ENCODE measurements at places on chromosomes 6 and 20.

DNA sequence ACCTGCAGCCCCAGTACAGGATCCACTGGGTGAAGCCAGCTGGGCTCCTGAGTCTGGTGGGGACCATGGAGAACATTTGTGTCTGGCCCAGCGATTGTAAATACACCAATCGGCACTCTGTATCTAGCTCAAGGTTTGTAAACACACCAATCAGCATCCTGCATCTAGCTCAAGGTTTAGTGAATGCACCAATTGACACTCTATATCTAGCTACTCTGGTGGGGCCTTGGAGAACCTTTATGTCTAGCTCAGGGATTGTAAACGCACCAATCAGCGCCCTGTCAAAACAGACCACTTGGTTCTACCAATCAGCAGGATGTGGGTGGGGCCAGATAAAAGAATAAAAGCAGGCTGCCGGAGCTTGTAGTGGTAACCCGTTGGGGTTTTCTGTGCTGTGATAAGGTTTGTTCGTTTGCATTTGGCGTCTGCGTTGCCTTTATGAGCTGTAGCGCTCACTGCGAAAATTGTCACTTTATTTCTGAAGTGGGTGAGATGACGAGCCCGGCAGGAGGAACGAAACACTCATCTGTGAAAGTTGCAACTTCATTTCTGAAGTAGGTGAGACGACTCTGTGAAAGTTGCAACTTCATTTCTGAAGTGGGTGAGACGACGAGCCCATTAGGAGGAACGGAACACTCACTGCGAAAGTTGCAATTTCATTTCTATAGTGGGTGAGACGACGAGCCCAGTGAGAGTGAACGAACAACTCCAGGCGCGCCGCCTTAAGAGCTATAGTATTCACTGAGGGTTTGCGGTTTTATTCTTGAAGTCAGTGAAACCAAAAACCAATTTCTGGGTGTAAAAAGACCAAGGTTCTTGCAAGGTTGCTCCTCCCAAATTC is 31.1 kb downstream of the SERPINB6 start:
- no peak for DNase-seq

DNA sequence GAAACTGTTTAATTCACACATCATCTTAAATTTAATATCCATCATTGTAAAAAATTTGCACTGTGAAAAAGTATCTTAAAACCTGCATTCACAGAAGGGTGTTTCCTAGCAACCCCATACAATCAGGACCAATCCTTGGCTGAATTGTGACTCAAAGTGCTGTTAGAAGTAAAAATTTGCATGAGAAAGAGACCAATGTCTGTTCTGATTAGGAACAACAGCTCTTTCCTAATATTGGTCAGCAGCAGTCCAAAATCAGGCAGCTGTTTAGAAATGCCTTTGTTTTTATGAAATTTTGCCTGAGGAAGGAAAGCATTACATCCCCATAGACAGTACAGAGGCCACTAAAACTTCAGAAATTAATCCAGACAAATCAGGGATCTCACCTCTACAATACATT is 987.0 kb downstream of the HACE1 start:
- no peak for DNase-seq

- no peak for DNase-seq
These were observed 6.7 kb downstream of the SLC12A5 start for GRCh38 chr20:46035713-46036112.

- no peak for DNase-seq
These were observed 5.2 kb upstream of the FASTKD5 start for GRCh38 chr20:3164763-3165410.

- no peak for DNase-seq
These were observed 191.9 kb downstream of the CENPW start for GRCh38 chr6:126531840-126532239.

- no peak for DNase-seq
These were observed 44.6 kb upstream of the CD93 start for GRCh38 chr20:23130622-23131140.

DNA sequence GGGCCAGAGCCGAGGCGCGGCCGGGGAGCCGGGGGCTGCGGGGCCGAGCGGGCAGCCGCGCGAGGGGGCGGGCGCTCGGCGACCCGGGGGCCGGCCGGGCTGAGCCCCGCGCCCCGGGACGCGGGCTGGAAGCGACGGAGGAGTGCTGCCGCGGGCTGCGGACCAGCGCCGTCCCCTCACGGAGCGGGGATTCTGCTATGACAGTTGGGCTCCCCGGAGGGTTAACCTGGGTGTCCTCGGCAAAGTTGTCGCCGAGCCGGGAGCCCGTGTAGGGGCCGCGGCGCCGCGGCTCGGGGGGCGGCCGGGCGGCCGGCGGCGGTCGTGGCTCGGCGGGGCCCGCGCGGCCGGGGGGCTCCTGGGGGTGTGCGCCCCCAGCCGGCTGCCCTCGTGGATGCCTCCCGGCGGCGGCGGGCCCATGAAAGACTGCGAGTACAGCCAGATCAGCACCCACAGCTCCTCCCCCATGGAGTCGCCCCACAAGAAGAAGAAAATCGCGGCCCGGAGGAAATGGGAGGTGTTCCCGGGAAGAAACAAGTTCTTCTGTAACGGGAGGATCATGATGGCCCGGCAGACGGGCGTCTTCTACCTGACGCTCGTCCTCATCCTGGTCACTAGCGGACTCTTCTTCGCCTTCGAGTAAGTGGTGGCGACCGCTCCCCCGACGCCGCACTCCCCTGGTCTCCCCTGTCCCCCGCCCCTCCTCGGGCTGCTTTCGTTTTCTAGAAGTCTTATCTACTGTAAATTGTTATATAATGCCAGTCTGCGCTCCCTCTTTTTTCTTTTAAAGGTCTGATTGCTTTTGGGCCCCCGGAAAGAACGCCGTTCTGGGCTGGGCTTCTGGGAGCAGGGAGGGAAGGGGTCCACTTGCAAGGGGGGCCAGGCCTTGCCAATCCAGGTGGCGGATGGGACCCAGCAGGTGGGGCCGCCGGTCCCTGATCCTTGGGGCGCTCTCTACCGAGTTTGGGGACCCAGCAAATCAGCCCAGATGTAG is 936 bp downstream of the ZDHHC14 start:
- peak; percentile 44 for DNase-seq

DNA sequence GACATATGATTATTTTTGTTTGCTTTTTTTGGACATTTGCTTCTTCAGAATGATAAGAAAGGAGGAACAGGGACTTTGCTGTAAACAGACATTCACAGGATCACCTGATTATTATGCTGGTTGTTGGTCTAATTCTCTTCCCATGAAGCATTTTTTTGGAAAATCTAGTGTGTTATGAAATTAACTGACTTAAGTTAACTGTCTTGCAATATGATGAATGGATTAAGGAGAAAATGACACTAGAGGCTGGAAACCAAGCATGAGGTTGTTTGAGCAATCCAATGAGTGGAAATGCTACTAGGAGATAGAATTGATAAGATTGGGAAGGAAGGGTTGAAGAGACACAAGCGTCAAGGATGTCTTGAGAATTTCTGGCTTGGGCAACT is 13.2 kb upstream of the EDN1 start:
- DNase-seq: no peak

- peak; percentile 6 for DNase-seq
These were observed 682 bp upstream of the CHD6 start for GRCh38 chr20:41618807-41619311.

DNA sequence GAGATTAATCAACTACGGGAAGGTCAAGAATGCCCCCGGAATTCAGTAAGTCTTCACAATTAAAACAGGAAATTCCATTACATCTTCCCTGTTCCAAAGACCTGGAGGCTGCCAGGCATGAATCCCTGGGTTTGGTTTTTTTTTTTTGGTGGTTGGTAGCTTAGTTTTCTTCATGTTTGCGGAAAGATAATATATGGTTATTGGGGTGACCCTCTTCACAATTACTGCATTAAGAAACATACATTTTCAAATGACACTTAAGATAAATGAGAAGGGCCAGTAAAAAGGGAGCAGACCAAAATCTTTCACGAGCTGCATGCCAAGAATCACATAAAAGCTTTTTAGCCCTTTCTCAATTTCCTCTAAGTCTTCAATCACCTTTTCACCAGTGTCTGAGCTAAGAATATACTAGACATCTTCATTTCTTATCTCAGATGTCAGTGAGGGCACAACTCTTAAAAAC is 64.0 kb downstream of the KIF13A start:
- no peak for DNase-seq

DNA sequence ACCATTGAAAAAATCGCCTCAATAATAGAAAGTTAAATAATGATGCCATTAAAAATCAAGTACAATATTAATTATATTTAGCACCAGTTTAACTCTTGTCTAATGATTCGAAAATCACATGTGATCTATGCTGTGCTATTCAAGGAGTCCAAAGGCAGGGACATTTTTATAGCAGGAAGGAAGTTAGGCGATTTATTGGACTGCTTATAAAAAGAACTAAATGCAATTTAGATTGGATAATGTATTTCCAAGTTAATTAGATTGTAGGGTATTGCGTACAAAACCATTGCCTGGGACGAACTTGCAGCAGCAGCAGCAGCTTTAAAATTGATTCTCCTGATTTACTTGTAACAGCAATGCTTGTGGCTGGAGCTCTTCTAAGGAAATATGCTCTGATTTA is 87.4 kb upstream of the TMEM181 start:
- DNase-seq: no peak

- DNase-seq: no peak
These were observed 55.5 kb upstream of the EEF1E1 start for GRCh38 chr6:8157839-8158238.

DNA sequence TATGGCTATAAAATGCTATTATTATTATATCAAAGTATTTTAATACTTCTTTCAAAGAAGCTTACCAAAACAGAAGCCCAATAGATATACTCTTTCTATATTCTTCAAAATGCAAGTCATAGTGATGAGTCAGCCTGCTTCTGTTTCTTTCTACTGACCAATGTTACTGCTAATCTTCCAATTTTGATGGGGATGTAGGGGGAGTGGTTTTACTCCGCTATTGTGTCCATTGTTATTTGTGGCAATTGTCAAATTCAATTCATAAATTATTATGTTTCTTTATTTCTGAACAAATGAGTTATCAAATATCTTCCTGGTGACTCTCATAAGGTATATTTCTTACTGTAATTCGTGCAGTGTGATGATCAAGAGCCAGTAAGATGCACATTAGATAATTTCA is 221.5 kb upstream of the DEFB112 start:
- DNase-seq: no peak

DNA sequence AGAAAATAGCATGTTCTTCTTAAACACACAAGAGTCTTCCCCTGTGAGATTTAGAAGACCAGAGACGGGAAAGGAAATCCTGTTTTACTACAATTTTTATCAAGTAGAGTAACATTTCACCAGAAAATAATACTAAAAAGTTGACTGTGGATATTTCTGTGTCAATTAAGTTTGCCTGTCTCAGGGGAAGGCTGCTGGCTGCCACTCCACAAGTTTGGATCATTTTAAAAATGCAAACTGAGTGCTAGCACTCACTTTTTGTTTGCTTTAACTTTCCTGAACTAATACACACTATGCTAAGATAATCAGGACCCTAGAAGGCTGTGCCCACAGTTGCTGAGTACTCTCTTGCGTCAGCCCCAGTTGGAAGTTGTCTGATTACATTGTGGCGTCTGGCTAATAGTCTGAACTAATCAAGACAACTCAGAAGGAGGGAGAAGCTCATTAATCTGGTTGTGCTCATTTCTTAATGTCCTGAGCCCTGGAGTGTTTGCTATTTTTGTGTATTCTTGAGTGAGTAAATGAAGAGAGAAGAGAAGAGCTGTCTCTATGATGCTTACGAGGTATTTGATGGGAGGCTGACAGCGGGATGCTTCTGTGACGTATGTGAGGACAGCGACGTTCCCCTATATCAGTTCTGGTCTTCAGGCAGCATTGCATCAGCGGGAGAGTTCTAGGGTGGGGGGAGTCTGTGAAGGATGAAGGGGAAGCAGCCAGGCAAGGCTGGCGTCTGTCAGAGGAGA is 664.2 kb downstream of the QKI start:
- no peak for DNase-seq

GRCh38 chr6:12882761-12883290 is 166.3 kb downstream of the PHACTR1 start:
- DNase-seq: no peak

DNA sequence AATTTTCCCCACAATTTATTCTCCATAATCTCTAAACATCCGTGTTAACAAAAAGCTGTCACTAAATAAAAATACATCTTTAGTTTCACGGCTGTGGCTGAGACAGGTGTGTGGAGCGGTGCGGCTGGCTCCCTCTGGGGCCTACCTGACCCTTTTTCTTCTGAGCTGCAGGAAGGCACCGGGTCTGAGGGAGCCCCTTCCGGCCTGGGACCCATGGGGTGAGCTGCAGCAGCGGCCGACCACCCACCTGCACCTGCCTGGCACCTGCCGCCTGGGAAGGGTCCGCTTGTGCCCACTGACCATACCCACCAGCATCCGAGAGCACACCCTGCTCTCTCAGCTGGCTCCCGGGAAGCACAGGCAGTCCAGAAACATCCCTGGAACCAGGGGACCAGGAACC is 41.5 kb upstream of the FNDC1 start:
- no peak for DNase-seq

DNA sequence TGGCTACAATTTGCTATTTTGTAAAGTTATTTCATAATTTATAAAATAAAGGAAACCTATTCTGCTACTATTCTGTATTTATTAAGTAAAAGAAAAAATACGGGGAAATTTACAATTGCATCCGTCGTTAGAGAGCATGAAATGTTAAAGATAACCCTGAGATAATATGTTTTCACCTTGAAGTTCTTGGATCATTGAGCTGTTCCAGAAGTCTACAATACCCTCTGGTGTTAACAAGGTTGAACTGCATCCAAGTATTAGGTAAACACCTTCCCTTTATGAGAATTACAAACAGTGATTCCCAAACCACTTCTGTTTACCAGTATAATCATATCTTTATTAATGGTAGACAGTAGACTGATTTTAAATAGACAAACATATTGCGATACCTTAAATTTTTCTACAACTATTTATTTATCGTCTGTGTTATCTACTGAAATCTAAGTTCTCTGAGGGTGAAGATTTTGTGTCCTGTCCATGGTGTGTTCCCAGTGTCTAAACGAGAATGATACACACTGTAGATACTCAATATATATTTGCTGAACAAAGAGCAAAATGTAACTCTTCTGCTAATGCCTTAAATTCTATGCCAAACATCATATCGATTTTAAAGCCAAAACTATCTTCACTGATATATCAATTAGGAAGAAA is 28.2 kb downstream of the TBC1D32 start:
- DNase-seq: peak; percentile 36

DNA sequence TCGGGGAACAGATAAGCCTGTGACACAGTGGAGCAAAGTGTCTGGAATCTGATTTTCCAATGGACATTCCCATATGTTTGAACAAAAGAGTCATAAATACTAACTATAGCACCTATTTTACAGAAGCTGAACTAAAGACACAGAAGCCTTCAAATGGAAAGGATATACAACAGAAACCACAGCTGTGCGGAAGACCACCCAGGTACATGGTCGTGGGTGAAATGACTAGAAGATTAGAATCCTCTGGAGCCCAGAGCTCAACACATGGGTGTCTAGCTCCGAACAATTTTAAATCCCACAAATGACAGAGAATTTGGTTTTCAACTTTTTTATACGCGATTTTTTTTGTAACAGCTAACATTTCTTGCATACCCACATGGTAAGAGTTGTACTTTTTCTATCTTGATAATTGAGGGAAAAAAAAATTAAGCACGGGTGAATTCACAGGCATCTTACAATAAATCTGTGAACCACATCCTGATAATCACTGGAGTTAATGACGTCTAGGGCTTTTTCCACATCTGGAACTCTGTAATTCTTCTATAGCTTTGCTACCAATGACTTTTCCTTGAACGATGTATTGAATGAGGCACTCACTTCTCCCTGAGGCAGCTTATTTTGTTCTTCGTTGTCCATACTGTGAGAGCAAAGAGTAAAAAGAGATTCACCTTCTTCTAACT is 271.1 kb upstream of the AGPAT4 start:
- no peak for DNase-seq
